ENCODE measurements at places on chromosomes 12 and 14. TPM values are rescaled to one million over a fixed set of nuclear protein-coding genes. Genes with fewer than 3 reads are reported as not detected.

Gene DBX2
- total RNA-seq = not detected

DNA sequence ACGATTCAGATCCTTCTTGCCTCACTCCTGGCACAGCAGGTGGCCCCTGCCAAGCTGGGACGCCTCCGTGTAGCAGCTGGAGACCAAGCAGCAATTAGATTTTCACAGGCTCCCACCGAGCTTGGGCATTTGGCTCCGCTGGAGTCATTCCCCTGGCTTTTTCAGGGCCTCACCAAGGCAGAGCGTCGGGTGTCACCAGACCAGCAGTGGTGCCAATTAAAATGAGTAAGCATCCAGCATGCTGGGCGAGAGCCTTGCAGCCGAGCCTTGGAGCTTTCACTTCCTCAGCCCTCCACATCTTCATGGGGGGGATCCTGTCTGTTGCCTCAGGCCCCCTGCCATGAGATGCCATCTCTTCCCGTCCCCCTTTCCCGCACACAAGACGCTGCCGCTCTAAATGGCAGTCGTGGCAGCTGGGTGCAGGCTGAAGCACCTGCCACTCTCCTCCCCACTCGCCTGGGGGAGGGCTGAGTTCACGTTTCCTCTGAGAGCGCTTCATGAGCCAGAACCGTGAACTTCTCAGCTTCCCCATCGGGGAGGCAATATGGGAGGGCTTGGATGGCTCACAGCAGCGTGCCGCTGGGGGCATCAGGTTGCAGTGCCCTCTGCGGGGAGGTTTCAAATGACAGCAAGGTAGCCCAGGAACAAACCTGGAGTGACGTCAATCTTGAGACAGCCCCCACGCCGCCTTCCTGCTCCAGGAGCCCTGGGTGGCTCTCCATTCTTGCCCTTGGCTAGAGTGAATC lies 11.7 kb downstream of the TPCN1 start:
- H3K27ac ChIP-seq = peak overlapping the region; percentile 72
- H3K4me3 ChIP-seq = no peak overlapping the region
- H3K27me3 ChIP-seq = no peaks in the 10 kb centered on the region

Gene KRT6C
- total RNA-seq = not detected

Gene CCDC184
- total RNA-seq = 3.3 TPM

DNA sequence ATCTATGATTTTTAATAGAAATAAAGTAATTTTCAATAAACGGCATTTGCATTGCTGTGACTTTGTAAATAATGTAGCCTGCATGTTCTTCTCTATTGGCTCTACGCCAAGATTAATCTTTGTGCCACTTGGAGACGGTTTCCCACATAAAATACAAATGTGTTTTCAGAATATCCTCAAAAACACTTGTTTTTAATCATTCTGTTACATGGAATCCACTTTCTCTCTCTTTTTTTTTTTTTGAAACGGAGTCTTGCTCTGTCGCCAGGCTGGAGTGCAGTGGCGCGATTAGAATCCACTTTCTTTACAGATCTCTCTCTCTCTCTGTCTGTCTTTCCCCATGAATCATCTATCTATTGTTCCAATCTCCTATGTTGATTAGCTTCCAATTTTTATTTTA lies 22.8 kb upstream of the SSPN start:
- DNase-seq = no peak
- no peaks in the 10 kb centered on the region for H3K36me3 ChIP-seq
- H3K27me3 ChIP-seq = no peaks in the 10 kb centered on the region
- H3K4me1 ChIP-seq = no peaks in the 10 kb centered on the region
- no peak overlapping the region for H3K27ac ChIP-seq

- no peaks in the 10 kb centered on the region for H3K4me1 ChIP-seq
- no peak overlapping the region for H3K4me3 ChIP-seq
- H3K27me3 ChIP-seq = no peaks in the 10 kb centered on the region
- no peak overlapping the region for H3K27ac ChIP-seq
These were observed 16.5 kb upstream of the SEL1L start for GRCh38 chr14:81550001-81550637.

- H3K4me1 ChIP-seq = peaks cover 11% of the 10 kb centered on the region
- H3K27me3 ChIP-seq = no peaks in the 10 kb centered on the region
- DNase-seq = no peak
- no peak overlapping the region for H3K27ac ChIP-seq
- H3K36me3 ChIP-seq = peaks cover 41% of the 10 kb centered on the region
- no peak overlapping the region for H3K4me3 ChIP-seq
These were observed 14.4 kb downstream of the GOLGA3 start for GRCh38 chr12:132814232-132814631.

DNA sequence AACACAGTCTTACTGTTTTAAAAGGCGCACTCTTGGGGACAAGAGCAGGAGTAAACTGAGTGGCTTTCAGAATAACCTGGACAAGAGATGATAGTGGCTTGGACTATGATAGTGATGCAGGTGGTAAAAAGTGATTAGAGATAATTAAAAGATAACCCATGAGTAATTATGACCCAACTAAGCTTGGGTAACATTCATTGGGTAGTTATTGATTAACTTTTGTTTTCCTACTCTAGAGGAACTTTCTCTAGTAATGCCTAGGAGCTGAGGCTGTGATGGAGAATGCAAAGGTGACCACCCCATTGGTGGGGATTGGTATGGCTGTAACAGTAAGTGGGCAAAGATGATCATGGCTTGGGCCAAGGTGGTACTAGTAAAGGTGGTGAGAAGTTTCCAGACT lies 22.3 kb upstream of the FRS2 start:
- H3K36me3 ChIP-seq = no peaks in the 10 kb centered on the region
- H3K27ac ChIP-seq = no peak overlapping the region
- DNase-seq = no peak
- H3K4me3 ChIP-seq = no peak overlapping the region

DNA sequence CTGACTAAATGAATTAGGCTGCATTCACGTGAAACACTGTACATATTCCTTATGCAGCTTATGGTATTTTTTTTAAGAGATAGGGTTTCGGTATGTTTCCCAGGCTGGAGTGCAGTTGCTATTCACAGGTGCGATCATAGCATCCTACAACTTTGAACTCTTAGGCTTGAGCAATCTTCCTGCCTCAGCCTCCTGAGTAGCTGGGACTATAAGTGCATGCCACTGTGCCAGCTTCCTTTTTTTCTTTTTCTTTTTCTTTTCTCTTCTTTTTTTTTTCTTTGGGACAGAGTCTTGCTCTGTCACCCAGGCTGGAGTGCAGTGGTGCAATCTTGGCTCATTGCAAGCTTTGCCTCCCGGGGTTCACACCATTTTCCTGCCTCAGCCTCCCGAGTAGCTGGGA lies 35.8 kb upstream of the SPPL3 start:
- no peak for DNase-seq
- H3K4me3 ChIP-seq = no peak overlapping the region
- H3K36me3 ChIP-seq = no peaks in the 10 kb centered on the region
- no peak overlapping the region for H3K27ac ChIP-seq
- H3K4me1 ChIP-seq = no peaks in the 10 kb centered on the region

GRCh38 chr14:91580876-91581577 lies 70.9 kb upstream of the PPP4R3A start:
- no peak overlapping the region for H3K4me3 ChIP-seq
- H3K36me3 ChIP-seq = no peaks in the 10 kb centered on the region
- H3K27me3 ChIP-seq = no peaks in the 10 kb centered on the region
- no peak for DNase-seq

- H3K27ac ChIP-seq = no peak overlapping the region
- H3K27me3 ChIP-seq = peaks cover 6% of the 10 kb centered on the region
- no peak overlapping the region for H3K4me3 ChIP-seq
- H3K4me1 ChIP-seq = no peaks in the 10 kb centered on the region
These were observed 364.8 kb downstream of the SNAPC1 start for GRCh38 chr14:62126879-62127478.

- H3K27me3 ChIP-seq = no peaks in the 10 kb centered on the region
- H3K27ac ChIP-seq = no peak overlapping the region
- H3K4me3 ChIP-seq = no peak overlapping the region
These were observed 10.2 kb downstream of the GSKIP start for GRCh38 chr14:96373538-96373937.

Gene L3HYPDH
- total RNA-seq = 62.8 TPM

GRCh38 chr12:127675936-127676335 lies 591.0 kb upstream of the TMEM132C start:
- no peaks in the 10 kb centered on the region for H3K36me3 ChIP-seq
- peaks cover 4% of the 10 kb centered on the region for H3K4me1 ChIP-seq
- no peak overlapping the region for H3K4me3 ChIP-seq

DNA sequence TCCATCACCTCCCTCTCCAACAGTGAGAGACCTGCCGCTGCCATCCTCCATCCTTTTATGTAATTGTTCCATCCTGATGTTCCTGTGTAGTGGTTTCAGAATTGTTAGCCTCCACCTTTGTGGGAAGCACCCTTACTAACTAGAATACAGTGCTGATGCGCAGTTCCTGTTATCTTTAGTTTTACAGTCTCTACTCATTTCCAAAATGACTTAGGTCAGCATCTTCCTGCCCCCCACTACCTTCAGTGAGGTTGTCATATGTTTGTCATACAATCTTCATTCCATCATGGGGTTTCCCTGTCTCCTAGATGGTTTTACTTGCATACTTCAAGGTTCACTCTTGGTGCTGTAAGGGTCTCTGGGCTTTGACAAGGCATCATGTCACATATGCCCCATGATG lies 69.8 kb downstream of the EML1 start:
- H3K27ac ChIP-seq = no peak overlapping the region
- H3K4me3 ChIP-seq = no peak overlapping the region
- no peak for DNase-seq
- peaks cover 11% of the 10 kb centered on the region for H3K4me1 ChIP-seq

Gene NTN4
- total RNA-seq = 22.6 TPM

Gene NID2
- 22.3 TPM for total RNA-seq

GRCh38 chr14:71855399-71856036 lies 76.7 kb upstream of the RGS6 start:
- H3K27ac ChIP-seq = no peak overlapping the region
- H3K27me3 ChIP-seq = no peaks in the 10 kb centered on the region
- no peaks in the 10 kb centered on the region for H3K4me1 ChIP-seq
- peak; percentile 30 for DNase-seq
- H3K4me3 ChIP-seq = no peak overlapping the region

- H3K4me3 ChIP-seq = peak overlapping the region; percentile 35
- no peaks in the 10 kb centered on the region for H3K36me3 ChIP-seq
- H3K27ac ChIP-seq = peak overlapping the region; percentile 64
- peaks cover 19% of the 10 kb centered on the region for H3K4me1 ChIP-seq
- peak; percentile 99 for DNase-seq
These were observed 96.9 kb upstream of the TMPO start for GRCh38 chr12:98418357-98419075.

Gene WSB2
- 113 TPM for total RNA-seq

DNA sequence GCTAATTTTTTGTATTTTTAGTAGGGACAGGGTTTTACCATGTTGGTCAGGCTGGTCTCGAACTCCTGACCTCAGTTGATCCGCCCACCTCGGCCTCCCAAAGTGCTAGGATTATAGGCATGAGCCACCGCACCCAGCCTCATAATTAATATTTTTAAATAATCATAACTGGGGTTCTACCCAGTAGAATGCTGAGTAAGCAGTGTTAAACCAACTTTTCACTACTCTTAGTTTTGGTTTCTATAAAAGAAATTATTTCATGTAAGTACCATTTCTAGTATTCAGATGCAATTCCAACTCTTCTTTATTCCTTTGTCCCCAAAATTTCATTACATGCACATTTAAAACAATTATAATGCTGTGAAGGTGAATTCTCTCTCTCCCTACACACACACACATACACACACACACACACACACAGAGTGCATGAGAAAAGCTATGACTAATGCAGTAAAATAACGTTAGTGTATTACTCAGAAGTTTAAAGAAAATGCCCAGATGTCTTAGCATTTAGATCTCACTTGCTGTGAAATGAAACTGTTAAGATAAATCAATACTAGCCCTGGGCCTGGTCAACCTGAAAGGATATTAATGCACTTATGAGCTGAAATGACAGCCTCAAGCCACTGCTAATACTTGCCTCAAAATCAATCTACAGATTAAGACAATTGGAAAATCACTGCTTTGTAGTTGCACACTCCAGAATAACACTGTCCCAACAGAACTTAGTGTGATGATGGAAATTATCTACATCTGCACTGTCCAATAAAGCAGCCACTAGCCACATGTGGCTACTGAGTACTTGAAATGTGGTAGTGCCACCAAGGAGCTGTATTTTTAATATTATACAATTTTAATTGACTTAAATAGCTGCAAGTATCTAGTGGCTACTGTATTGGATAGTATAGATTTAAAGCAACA lies 36.0 kb downstream of the PTPN21 start:
- peaks cover 9% of the 10 kb centered on the region for H3K36me3 ChIP-seq
- no peaks in the 10 kb centered on the region for H3K27me3 ChIP-seq
- peaks cover 8% of the 10 kb centered on the region for H3K4me1 ChIP-seq

- DNase-seq = no peak
- peaks cover 10% of the 10 kb centered on the region for H3K4me1 ChIP-seq
- no peak overlapping the region for H3K4me3 ChIP-seq
- no peaks in the 10 kb centered on the region for H3K36me3 ChIP-seq
- no peak overlapping the region for H3K27ac ChIP-seq
These were observed 7.3 kb downstream of the PSEN1 start for GRCh38 chr14:73143617-73144016.

DNA sequence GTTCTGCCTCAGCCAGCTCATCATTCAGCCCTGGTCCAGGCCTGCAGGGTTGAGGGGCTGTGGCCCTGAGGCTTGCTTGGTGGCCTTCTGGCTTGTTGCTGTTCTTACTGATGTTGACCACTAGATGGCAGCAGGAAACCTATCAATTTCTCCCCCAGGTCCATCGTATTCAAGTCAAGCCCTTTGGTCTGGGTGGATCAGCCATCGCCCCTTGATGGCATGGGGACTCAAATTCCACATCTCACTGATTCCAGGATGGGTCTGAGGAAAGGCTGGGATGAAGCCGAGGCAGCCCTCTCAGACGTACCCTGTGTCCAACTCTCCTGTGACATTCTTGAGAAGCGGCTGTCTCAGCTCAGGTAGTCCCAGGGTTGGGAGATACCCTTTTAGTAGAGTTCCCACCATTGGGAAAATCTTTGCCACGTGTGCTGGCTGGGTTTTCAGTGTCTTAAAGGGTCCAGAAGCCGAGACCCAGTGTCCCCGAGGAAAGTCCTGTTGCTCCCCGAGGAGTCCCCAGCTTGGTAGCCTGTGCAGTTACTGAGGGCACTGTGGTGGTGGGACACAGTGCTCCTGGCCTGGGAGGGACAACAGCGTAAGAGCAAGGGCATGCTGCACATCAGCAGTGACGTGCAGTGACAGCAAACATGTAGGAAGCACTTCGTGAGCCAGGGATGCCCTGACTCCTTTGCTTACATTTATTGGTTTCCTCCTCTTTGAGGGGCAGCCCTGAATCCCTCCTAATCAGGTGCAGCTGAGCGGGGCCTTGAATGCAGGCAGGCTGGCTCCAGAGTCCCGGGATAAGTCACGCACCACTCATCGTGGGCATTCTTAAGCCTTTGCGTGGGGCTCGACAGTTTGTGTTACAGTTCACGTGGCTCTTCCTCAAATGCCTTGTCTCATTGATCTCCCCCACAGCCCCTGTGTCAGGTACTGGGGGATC lies 58.6 kb downstream of the TSPAN9 start:
- peak; percentile 46 for DNase-seq
- H3K4me3 ChIP-seq = no peak overlapping the region
- no peak overlapping the region for H3K27ac ChIP-seq
- H3K4me1 ChIP-seq = peaks cover 19% of the 10 kb centered on the region
- peaks cover 5% of the 10 kb centered on the region for H3K27me3 ChIP-seq

GRCh38 chr12:76863837-76864236 lies 15.0 kb downstream of the CSRP2 start:
- DNase-seq = no peak
- H3K4me3 ChIP-seq = peak overlapping the region; percentile 19
- no peaks in the 10 kb centered on the region for H3K27me3 ChIP-seq
- H3K4me1 ChIP-seq = peaks cover 42% of the 10 kb centered on the region
